ENCODE measurements at places on chromosomes 12 and 14. TPM values are rescaled to one million over a fixed set of nuclear protein-coding genes. Genes with fewer than 3 reads are reported as not detected.

GRCh38 chr12:31756977-31757420 is 28.2 kb upstream of the AMN1 start:
- DNase-seq, result peak; percentile 21

DNA sequence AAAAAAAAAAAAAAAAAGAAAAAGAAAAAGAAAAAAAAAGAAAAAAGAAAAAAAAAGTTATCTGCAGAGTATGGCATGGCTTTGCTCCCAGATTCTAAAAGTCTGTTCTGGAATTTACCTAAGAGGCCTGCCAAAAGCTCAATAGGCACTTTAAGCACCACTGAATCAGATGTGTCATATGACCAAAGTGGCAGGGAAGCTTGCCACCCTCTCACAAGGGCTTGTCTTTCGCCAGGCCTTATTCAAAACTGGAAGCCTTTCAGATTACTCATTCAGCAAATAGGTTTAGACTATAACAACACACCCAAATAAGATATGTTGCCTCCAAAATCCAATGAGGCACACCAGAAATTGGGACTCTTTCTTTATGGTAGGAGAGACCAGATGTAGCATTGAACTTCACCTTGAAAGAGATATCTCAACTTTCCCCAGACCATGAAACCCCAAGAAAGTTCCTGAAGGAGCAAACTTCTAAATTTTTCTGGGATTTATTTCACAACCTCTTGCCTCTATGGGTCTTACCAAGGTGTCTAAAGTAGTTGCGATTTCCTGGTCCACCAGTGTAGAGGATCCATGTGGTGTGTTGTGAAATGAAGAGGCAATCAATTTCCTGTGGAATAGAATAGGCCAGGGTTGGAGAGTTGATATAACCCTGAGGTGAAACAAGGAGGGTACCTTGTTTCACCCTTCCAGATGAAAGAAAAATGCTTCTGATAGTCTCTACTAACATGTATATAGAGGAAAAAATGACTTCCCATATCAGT is 218.8 kb downstream of the DAD1 start:
- peak; percentile 88 for DNase-seq

GRCh38 chr12:4448371-4448940 is 2.8 kb upstream of the FGF6 start:
- DNase-seq, result no peak

DNA sequence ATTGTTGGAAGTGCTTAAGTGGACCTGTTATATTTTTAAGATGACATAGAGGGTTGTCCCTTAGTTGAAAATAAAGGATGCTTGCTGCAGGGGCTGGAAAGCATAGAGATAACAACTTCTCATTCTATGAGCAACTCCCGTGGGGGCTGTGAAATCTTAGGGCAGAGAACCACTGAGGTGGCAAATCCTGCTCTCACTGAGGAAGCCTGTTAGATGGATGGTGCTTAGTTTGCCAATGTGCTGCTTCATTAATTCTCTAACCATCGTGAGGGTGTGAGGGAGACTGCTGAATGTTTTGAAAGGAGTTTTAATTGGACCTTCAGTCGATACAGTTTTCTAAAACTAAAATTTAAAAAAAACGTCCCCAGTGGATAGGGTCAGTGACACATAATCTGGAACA is 46.5 kb downstream of the PTPRO start:
- DNase-seq, result no peak

DNA sequence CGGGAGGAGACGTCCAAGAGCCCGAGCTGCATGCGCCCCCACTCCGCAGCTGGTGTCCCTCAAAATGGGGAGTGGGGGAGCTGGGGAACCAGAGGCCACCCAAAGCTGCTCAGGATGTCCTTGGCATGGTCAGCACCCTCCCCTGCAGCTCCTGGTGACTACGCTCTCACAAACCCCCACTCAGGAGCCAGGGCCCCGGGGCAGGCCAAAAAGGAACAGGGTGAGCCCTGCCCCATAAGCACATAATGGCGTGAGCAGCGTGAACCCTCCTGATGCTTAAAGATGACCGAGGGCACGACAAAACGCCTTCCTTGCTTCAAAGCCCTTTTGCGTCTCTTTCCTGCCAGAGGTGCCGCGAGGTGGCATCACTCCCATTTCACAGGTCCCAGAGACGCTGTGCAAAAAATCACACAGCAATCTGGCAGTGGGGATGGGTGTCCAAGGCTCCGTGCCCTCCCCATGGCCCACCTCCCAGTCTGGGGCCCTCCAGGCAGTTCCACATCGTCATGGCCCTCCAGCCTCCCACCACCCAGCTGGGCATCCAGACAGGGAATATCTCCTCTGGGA is 13.5 kb downstream of the NCOR2 start:
- no peak for DNase-seq

Gene KRT75
- total RNA-seq, result not detected

Gene TMEM132C
- total RNA-seq, result not detected

Gene RXYLT1
- total RNA-seq, result 38.1 TPM

Gene RNF212B
- total RNA-seq, result not detected

Gene NEDD1
- 118 TPM for total RNA-seq

All from MG63 (cell line).